H54 (cell line): ENCODE measurements at places on chromosomes 11 and 22.

DNA sequence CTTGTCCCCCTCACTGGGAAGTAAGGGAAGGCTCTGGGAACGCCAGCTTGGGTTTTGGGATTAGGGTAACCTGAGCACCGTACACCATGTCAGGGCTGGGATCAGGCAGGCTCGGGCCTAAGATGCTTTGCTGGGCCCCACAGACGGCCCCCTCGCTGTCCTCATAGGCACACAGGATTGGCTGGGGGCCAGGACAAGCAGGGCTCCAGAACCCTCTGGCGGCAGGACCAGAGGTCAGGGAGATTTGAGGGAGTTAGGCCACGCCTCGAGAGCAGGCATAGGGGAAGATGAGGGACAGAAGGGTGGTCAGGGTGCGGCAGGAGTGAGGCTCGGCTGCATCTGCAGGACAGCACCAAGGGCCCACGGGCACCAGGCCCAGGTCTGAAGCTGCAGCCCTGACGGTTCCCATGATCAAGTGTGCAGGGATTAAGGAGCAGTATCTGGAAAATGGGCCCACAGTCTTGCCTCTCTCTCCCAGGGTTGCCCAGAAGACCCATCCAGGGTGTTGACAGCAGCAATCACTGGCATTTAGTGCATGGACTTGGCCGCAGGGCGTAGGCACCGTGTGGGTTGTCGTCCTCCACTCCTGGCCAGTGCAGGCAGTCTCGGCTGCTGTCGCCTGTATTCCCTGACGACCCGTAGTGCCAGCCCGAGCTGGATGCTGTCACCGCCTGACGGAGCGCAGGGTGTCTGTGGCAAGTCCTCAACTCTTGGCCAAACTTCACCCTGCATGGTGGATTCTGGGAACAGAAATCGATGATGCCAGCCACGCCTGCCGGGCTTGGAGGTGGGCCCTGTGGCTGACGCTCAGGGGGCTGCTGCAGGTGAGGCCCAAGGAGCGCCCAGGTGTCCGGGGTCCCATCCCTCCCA lies 15.7 kb upstream of the GNB1L start:
- no peak for DNase-seq

GRCh38 chr11:8032576-8033304 lies 45.6 kb downstream of the EIF3F start:
- no peak for DNase-seq

DNA sequence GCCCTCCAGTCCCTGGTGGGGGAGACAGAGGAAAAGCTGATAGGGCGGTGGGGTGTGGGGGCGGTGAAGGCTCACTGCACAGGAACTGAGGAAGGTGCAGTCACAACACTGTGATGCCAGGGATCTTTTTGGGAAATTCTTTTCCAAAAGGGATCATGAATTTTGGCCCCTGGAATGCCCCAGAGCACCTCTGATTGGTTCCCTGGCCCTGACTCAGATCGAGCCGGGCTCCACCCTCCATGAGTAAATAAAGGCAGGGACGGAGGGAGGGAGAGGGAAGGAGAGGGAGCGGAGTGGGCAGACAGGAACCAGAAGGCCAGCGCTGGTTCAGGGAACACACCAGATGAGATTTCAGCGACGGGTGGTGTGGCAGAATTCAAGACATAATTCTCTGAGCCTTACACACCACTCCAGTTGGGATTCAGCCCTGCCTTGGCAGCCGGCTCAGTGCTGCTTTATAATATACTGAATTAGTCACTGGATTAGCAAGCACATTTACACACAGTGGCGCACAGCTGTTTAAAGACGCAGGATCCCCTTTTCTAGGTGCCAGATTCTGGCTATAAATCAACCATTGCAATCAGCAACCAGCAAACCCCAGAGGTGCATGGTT lies 80.3 kb downstream of the ETS1 start:
- DNase-seq, result no peak

GRCh38 chr11:9825315-9825714 lies 161.4 kb downstream of the SWAP70 start:
- no peak for DNase-seq

GRCh38 chr11:37984991-37985390 lies 1387.0 kb upstream of the RAG2 start:
- no peak for DNase-seq

GRCh38 chr11:19419808-19420207 lies 179.1 kb upstream of the E2F8 start:
- no peak for DNase-seq

DNA sequence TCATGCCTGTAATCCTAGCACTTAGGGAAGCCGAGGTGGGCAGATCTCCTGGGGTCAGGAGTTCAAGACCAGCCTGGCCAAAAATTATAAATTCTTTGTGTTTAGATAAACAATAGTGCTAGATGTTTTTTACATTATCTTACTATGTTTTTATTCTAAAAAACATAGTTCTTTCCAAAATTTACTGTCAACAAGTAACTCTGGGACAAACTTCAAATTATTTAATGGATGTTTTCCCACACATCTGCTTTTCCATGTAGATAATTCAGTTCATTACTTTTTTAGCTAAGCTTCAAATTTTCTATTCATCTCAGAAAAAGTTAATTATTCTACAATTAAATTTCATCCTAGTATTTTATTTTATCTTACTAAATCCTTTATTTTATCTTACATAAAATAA lies 596.2 kb upstream of the LRRC4C start:
- no peak for DNase-seq

DNA sequence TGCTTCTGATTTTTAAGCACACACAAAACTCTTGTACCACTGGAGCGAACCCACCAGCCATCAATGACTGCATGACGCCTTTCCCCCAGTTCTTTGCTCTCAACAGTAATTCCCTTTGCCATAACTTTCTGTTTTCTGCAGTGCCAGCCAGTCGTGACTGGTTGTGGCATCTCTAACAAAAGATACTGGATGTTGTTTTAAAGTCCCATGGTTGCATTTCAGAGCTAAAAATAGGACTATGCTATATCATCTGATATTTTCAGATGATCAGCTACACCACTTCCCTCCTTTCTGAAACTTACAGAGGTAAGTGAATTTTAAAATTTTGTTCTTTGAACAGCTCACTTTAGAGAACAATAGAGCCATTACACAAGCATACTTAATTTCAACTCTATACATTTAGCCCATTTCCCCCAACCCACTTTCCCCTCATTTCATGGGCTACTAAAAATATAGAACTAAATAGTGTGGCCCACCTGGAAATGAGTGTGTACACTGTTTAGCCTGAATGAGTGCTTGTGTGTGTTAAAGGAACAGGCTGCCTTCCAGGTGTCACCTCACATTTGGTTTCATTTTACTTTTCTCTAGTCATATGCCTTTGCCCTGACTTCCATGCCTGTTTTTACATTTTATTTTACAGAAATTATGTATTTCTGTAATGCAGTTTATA lies 136.9 kb upstream of the ZC3H12C start:
- DNase-seq, result no peak

- no peak for DNase-seq
These were observed 43.7 kb downstream of the MAML2 start for GRCh38 chr11:96299155-96299888.

- no peak for DNase-seq
These were observed 110.6 kb downstream of the NECTIN1 start for GRCh38 chr11:119618208-119618909.

GRCh38 chr11:44006917-44007361 lies 40.8 kb upstream of the ACCSL start:
- DNase-seq, result no peak

- no peak for DNase-seq
These were observed 62.0 kb downstream of the PACS1 start for GRCh38 chr11:66131937-66132632.

DNA sequence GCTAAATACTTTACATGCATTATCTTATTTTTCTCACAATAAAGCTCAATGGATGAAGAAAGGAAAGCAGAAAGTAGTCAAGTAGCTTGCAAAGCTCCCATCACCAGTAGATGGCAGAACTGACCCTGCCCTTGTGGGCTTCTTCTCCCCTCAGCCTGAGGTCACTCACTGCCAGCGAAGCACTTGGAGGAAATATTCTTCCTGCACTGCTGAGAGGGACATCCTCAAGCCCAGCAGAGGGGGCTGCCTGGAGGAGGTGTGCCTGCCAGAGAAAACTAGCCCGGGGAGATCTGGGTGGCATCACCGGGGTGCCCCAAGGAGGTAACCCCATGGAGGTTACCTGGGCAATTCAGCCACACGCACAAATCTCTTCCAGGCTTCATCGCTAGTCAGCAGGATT lies 6.6 kb downstream of the APOL4 start:
- DNase-seq, result peak; percentile 18

GRCh38 chr22:39327995-39328754 lies 8.8 kb upstream of the RPL3 start:
- no peak for DNase-seq

DNA sequence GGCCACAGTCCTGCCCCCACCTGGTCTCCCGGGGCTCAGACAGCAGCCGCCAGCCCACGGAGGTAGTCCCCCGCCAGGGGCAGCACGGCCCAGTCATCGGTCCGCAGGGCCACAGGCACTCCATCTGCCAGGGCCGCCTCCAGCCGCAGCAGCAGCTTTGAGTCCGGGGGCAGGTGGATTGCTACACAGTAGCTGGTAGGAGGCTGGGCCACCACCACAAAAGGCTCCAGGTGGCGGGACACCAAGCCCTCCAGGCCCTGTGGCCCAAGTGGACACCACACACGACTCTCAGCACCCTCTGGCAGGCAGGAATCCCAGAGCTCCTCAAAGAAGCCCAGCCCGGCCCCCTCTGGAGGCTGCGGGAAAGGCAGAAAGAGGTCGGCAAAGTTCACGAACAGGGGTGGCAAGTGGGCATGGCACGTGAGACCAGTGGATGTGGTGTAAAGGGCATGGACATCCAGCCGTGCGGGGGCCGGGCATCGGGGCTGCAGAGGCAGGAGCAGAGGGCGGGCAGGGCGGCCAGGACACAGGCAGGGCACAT lies 2.9 kb downstream of the AP5B1 start:
- no peak for DNase-seq

- no peak for DNase-seq
These were observed 6.0 kb upstream of the MAPK11 start for GRCh38 chr22:50276143-50276542.

DNA sequence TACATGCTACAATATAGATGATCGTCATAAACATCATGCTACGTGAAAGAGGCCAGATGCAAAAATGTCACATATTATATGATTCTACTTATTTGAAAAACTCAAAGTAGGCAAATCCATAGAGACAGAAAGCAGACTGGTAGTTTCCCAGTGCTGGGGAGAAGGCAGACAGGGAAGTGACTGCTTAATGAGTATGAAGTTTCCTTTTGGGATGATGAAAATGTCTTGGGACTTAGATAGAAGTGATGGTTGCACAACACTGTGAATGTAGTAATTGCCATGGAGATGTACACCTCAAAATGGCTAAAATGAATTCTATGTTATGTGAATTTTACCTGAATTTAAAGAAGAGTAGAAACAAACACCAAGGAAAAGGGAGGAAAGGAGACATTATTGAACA lies 45.2 kb upstream of the EHF start:
- DNase-seq, result no peak

GRCh38 chr11:7759010-7759409 lies 37.7 kb downstream of the OR5P2 start:
- no peak for DNase-seq

DNA sequence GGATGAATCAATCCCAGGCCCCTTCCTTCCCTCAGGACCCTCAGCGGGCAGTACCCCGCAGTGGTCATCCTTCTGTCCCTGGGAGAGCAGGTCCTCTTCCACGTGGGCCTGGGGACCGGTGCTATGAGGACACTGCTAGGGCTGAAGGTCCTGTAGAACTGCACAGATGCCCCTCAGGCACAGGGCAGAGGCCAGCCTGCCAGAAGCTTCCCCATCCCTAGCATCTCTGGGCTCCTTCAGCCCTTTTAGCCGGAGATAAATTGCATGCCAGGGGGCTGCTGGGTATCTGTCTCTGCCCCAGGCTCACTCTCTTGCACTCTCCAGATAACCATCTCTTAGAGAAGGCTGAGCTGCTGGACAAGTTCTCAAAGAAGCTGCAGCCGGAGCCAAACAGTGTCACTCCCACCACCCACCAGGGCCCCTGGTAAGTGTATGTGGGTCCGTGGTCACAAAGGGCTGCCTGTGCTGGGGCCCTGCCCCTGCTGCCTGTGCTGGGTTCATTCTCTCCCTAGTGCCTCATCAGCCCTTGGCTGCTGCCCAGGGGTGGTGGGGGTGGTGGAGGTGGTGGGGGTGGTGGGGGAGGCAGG lies 2.3 kb downstream of the ATG16L2 start:
- no peak for DNase-seq

- no peak for DNase-seq
These were observed 67.2 kb downstream of the MICAL3 start for GRCh38 chr22:17957204-17957603.

DNA sequence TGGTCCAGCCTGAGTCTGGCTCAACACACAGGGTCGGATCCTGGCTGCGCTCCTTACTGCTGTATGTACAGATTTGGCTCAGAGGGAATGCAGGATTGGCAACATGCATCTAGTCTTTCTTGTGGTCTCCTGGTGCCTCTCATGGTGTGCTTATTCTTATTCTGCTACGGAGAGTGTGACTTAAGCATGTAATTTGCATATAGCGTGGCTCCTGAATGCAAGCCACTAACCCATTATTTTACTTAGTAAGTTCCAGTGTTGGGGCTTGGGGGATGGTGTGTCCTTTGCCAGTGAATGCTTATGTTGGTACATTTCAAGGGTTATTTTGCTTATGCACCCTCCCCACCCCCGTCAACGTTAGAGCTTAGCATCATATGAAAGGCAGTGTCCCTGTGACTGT lies 51.2 kb downstream of the PTPRJ start:
- no peak for DNase-seq

- no peak for DNase-seq
These were observed 16.7 kb upstream of the ZC3H12C start for GRCh38 chr11:110076371-110076965.

- no peak for DNase-seq
These were observed 65.6 kb downstream of the NCAM1 start for GRCh38 chr11:113026778-113027177.
